Testis (tissue), 5 donors: ENCODE measurements at places on chromosomes 5 and 9. TPM values are rescaled to one million over a fixed set of nuclear protein-coding genes. Genes with fewer than 3 reads are reported as not detected.

The PFN3 gene
- 27.5 TPM for total RNA-seq

The DCAF10 gene
- total RNA-seq, result 77.9 TPM

The SH3PXD2B gene
- 29.4 TPM for total RNA-seq

- no peak for DNase-seq
Observed at GRCh38 chr9:91746904-91747303, 203.1 kb downstream of the ROR2 start.

- DNase-seq, result peak; percentile 97
Observed at GRCh38 chr9:134434894-134435506, 108.7 kb downstream of the RXRA start.
